ENCODE measurements at places on chromosomes 7 and 10.

DNA sequence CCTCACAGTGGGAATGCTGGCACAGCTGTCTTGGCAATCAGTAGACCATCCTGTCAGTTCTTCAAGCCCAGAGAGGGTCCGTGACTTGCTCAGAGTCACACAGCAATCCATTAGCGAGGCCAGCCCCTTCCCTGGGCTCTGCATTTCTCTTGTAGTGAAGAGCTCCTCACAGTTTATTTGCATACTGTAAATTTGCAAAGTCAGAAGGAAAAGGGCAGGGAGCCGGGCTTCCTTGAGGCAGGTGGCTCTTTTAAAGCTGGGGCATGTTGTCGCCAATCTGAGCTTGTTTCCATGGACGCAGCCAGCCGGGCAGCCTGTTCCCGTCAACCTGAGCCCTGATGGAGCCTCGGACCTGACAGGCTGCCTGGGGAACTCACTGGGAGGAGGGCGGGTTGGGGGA lies 123.4 kb downstream of the CUX1 start:
- no peak for DNase-seq

- no peak for DNase-seq
These were observed 174.7 kb downstream of the GATA3 start for GRCh38 chr10:8229153-8229552.

GRCh38 chr10:72353965-72354355 lies 759 bp downstream of the DNAJB12 start:
- no peak for DNase-seq

DNA sequence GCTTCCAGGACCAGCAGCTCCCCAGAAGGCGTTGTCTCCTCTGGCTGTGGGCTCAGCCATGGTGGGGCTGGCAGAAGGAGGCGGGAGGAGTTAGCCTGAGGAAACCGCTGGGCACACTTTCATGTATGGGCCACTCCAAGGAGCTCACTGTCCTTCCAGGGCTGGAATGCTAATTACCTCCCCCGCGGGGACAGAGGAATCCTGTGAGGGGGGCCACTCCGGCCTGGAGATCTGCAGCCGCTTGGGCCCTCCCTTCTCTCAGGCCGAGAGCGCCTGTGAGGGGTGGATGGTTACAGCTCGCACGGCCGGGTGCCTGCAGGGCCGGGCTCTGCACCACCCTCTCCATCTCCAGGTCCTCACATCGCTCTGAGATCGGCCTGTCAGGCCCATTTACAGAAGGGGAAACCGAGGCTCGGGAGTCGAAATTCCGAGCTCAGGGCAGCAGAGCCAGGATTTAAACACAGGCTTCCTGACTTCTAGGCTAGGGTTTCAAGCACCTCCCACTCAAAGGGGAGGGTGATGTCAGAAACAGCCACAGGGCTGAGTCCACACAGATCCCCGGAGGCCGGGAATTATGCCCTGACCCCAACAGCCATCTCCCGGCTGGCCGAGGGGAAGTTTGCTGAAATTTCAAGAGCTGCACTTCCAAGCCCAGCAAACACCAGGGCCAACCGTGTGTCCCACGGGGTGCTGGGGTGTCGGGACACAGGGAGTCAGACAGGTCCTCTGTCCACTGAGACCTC lies 59.1 kb downstream of the PDGFA start:
- DNase-seq, result no peak

GRCh38 chr10:117458571-117458970 lies 83.3 kb upstream of the PDZD8 start:
- DNase-seq, result no peak

GRCh38 chr10:33235951-33236350 lies 98.5 kb downstream of the NRP1 start:
- DNase-seq, result no peak

DNA sequence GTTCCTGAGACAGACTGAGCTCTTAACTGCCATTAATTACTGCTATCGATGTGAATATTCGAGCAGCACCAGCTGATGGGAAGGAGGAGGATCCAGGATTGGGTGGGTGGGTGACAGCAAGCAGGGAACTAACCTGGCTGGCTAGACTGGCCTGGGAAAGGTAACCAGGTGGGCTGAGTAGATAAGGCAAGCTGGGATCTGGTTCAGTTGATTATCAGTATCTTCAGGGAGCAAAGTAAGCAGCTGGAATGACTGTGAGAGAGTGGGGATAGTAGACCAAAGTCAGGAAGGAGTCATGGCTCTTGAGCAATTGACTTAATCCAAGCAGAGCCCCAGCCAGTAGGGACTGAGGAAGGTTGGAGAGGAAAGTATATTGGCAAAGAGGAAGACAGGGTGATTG lies 46.9 kb upstream of the KMT2E start:
- no peak for DNase-seq

- no peak for DNase-seq
These were observed 443.4 kb upstream of the ANKRD30A start for GRCh38 chr10:36681751-36682632.

DNA sequence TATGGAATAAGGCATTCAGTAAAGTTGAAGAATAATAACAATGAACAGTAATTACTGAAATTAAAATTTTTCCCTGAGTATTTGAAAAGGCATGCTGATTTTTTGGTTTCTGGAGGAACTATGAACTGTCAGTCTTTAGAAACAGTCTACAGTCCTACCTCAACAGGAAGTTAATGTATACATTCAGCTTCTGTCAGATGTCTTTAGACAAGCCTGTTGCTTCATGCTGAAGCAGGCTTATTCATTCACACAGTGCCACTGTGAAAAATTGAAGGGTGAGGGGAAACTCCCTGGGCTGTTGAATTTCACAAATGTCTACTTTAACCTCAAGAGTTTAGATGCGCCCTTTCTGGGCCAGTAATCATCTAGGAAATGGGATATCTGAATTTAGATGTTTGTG lies 3.5 kb downstream of the NRF1 start:
- DNase-seq, result no peak

DNA sequence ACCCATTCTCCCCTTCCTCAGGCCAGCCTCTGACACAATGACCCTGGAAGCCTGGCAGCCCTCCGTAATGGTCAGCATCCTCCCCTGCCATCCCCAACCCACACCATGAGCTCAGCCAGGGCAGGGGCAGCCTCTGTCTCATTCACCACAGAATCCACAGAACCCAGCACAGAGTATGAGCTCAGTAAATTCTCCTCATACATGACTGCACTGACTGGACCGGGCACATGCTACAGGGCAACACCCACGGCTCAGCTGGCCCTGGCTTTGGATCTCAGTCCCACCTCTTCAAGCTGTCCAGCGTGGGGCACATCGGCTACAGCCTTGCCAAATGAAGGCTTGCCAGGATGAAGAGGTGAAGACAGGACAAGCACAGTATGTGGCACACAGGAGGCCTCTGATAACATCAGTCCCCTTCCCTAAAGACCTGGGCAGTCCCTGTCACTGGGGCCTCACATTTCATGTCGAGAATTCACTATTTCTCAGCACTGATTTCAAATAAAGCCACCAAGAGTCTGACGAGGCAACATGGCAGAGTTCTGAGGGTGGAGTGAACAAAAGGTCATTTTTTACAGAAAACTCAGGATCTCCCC lies 7.9 kb downstream of the GPRIN2 start:
- no peak for DNase-seq

- DNase-seq, result no peak
These were observed 37.8 kb downstream of the HERPUD2 start for GRCh38 chr7:35657125-35657524.

DNA sequence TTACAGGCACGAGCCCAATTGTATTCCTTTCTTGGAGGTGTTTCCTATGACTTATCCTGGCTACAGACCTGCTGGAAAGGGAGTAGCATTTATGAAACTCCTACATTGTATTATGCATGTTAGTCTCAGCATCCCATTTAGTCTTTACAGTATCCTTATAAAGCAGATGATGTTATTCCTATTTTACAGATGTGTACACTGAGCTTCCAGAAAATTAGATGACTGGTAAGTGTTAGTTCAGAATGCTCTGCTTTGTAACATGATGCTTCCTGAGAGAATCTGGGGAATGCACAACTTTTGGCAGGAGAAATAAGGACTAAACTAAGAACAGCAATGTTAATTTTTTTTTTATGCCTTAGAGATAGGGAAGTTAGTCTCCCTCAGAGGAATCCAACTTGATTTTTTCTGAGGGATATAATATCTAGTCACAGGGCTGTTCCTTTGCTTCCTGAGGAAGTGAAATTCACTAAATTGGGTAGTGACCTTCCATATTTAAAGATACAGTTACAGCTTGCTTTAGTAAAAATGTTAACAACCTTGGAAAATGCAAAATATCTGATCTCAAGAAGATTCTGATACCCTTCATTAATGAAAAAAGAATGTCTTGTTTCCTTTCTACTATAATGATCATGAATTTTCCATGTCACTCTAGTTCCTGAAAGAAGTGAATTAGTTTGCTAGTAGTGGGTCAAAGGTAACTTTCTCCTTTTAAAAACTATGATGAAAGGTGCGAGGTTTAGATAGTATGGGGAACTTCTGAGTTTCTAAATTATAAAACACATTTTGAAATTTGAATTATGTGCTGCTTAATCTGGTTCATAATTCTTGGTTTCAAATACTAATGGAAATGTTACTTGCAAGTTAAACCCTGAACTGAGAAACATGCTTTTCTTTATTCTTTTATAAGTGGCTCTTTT lies 194.0 kb upstream of the PRPS1L1 start:
- no peak for DNase-seq

GRCh38 chr10:1074748-1075308 lies 18.6 kb downstream of the WDR37 start:
- DNase-seq, result no peak

DNA sequence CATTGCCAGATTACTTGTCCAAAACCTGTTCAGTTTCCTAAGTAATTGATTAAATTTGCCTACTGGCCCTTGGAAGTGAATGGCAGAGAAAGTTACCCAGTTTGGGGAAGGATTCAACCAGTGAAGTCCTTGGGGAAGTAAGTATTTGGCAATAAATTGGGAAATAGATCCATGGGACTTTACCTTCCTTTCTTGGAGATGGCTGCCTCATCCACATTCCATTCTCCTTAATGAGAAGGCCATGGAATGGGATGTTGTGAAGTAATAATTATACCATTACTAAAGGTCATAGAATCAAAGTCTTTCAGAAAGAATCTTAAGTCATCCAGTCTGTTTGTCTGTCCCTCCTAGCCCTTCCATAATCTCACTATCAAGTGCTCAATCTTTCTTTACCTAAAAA lies 4.5 kb upstream of the COPG2 start:
- no peak for DNase-seq

- no peak for DNase-seq
These were observed 37.2 kb downstream of the FAM13C start for GRCh38 chr10:59325116-59325515.

GRCh38 chr7:44244282-44244681 lies 43.5 kb downstream of the YKT6 start:
- DNase-seq, result peak; percentile 3

DNA sequence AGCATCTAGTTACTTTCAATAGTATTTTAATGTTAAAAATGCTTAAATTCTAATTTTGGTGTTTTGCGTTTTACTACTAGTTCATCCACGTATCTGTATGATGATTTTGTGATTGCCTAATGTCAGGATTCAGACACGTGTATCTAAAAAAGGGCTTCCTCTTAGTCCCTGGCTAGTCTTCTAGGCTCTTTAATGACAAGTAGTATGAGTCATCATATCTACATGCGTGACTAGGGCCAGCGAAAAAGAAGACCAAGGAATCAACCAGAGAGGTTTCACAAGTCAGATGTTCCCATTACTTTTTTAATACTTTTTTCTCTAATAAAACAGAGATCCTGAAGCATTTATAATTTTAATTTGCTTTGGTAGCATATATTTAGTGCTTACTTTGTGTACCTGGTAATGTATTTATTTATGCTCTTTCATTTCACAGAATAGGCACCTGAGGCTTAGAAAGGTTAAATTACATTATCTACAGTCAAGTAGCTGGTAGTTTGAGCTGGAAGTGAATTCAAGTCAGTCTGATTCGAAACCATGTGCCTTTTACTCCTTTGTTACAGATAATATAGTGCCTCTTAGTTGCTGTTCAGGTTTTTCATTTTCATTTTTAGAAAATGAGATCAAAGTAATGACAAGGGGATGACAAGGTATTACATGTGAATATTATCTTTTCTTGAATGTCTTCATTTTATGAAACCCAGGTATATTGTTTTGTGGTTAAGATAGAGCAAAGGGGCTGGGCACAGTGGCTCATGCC lies 140.3 kb downstream of the FOXP2 start:
- no peak for DNase-seq

All from NCI-H774 (cell line).